ENCODE measurements at places on chromosomes 1 and 21.

GRCh38 chr1:37814252-37814651, 6.2 kb upstream of the YRDC start:
- no peak for DNase-seq

GRCh38 chr1:38031513-38031866, 15.1 kb downstream of the POU3F1 start:
- DNase-seq: no peak

- DNase-seq: no peak
These were observed 85.7 kb upstream of the CCDC190 start for GRCh38 chr1:162946701-162947100.

- DNase-seq: no peak
These were observed 588.3 kb upstream of the B3GALT2 start for GRCh38 chr1:193774536-193775323.

DNA sequence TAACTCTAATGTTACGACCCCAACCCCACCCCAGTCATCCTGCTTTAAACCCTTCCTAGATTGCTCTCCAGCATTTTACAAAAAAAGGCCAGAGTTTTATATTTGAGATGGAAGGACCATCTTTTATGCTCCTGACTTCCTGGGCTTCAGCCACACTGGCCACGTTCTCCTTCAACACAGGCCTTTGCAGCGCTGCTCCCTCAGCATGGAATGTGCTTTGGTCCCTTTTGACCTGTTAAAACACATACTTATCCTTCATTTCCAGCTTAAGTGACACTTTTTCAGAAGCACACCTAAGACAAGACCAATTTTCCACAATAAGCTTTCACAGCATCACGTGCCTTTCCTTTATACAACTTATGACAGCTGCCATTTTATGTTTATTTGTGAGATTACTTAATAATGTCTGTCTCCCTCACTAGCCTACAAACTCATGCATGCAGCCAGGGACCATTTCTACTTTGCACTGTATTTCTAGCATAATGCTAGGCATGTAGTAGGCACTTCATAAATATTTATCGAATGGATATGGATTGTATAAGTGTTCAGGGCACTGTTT, 34.5 kb downstream of the LHX9 start:
- no peak for DNase-seq

GRCh38 chr1:57908147-57908890, 484.5 kb upstream of the DAB1 start:
- DNase-seq: no peak
